ENCODE measurements at places on chromosomes 5 and 9.

DNA sequence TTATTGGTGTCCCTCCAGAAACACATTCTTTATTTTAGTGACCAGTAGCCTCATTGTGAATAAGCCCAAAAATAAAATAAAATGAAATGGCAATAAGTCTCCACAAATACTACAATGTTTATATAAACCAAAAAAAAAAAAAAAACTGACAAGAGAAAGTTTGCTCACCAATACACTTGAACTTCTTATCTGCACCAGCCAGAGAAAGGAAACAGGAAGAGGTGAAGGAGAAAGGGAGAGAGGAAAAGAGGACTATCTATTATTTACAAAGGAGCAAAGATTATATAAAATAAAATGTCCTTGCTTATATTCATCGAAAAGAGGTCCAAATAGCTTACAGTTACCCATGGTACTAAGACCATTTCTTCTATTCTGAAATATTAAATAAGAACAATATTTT is 176.4 kb upstream of the CCNG1 start:
- no peak for DNase-seq

GRCh38 chr5:146344155-146345118 is 5.8 kb downstream of the POU4F3 start:
- DNase-seq, result peak; percentile 36

- no peak for DNase-seq
Observed at GRCh38 chr5:39200081-39200480, 19.3 kb downstream of the FYB1 start.

DNA sequence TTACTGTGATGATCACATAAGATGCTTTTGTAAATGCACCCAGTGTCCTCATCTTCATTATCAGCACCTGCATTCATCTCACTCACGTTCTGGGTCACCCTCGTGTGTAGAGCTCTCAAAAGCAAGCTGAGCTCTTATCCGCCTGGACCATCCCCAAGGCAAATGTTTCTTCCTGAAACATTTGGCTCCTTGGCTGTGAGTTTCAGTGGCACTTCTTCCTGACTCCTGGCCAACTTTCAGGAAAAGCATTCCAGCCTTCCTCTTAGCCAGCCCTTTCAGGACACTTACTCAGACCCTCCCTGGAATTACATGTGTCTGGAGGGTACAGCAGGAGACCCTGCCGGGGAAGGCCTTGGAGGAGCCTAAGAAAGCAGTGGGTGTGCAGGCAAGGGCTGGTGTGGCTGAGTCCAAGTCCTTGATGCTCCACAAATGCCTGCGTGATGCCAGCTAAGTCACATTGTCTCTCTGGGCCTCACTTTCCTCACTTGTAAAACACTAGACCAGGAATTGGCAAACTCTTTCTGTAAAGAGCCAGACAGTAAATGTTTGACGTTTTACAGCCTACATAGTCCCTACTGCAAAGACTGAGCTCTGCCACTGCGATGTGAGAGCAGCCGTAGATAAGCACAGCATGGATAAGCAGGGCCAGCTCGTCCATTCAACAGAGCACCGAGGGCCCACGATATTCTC is 72.1 kb downstream of the PDE6A start:
- no peak for DNase-seq

GRCh38 chr5:42756606-42757601 is at the start of gene CCDC152:
Gene CCDC152, plus strand, starts transcription at chr5:42756818. Its CDS starts 2,304 bp downstream, at chr5:42759122.
- DNase-seq, result peak; percentile 71

DNA sequence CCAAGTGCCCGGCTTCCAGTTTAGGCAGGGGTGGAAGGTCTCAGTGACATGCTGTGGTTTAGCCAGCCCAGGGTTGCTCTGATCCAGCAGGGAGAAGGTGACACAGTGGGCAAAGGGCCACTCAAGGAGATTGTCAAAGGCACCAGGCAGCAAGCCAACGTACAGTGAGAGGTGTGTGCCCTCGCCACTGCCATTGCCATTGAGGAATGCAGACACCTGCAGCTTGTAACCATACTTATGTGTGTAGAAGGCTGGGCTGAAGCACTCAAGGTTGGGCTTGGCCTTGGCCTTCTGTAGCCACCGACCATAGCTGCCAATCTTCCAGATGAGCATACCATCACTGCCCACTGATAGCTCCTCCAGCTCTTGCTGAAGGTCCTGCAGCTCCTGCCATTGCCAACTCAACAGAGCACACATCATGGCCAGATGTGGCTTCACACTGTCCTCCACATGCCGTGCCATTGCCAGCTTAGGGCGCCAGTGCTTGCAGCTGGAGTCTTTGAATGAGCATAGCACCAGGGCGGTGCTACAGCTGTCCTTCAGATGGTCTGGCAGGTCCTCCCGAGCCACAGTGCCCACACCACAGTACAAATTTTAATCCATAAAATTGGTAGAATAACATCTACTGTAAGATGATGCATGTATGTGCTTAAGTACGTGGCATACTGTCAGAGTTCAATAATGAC is 59.7 kb upstream of the HMHB1 start:
- no peak for DNase-seq

DNA sequence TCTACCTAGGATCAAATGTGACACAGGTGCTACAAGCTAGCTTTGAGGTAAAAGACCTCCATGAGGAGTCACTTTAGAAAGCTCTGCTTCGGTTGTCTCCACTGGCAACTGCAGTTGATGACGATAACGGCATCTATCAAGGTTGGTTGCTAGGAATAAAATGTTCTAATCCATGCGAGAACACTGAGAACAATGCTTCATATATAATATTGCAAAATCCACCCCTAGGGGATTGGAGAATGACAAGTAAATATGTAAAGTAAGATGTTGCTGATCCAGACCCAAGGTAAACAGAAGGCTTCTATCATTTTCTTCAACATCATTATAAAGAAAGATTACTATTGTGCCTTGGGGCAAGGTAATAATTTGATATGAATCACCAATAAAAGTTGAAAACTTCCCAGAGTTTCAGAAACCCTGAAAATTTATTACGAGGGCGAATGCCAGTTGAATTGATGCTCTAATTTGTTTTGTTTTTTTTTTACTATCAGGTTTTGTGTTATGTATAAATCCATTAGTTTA is 1003.4 kb downstream of the CDH18 start:
- no peak for DNase-seq

GRCh38 chr9:97506306-97506705 is 4.8 kb downstream of the TMOD1 start:
- no peak for DNase-seq

DNA sequence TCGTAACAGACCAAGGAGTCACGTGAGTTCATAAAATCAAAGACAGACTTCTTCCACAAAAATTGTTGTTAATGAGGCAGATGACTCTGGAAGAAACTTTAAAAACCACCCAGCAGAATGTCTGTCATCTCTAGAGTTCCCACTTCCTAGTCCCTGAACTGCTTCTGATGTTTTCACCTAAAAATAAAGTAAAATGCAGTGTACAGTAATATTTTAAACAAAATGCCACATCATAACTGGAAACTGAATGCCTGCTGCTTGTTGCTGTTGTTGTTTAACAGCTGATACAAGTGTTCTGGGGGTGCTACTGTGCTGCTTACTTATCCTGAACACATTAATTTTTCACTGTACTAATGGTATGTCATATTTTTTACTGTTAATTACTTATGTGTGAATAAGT is 577.2 kb downstream of the MTRR start:
- DNase-seq, result no peak

GRCh38 chr9:34377404-34377746 is 677 bp upstream of the MYORG start:
- no peak for DNase-seq

DNA sequence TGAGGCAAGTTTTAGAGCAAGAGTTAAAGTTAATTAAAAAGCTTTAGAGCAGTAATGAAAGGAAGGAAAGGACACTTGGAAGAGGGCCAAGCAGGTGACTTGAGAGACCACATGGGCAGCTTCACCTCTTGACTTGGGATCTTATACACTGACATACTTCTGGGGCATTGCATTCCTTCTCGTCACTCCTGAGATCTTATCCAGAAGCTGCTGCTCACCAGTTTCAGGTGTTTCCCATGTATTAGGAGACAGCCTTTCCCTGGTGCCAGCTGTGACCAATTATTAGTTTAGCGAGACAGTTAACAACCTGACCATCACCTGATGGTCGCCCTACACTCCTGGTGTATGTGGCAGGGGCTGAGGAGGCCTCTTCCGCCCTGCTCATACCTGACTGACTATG is 382.1 kb downstream of the KDM4C start:
- no peak for DNase-seq

- DNase-seq, result no peak
Observed at GRCh38 chr5:18754201-18754600, 1119.9 kb downstream of the TAF11L14 start.

DNA sequence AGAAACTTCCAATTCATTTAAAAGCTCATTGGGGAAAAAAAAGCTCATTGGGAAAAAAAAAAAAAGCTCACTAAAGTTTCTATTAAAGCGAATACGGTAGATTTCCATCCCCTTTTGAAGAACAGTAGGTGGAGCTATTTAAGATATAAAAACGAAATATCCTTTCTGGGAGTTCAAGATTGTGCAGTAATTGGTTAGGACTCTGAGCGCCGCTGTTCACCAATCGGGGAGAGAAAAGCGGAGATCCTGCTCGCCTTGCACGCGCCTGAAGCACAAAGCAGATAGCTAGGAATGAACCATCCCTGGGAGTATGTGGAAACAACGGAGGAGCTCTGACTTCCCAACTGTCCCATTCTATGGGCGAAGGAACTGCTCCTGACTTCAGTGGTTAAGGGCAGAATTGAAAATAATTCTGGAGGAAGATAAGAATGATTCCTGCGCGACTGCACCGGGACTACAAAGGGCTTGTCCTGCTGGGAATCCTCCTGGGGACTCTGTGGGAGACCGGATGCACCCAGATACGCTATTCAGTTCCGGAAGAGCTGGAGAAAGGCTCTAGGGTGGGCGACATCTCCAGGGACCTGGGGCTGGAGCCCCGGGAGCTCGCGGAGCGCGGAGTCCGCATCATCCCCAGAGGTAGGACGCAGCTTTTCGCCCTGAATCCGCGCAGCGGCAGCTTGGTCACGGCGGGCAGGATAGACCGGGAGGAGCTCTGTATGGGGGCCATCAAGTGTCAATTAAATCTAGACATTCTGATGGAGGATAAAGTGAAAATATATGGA is at the start of gene PCDHGA12:
Gene PCDHGA12 (plus strand): TSS at position 176 of the 782 bp plus-strand sequence. CDS start 253 bp downstream, at position 429.
- peak; percentile 65 for DNase-seq

DNA sequence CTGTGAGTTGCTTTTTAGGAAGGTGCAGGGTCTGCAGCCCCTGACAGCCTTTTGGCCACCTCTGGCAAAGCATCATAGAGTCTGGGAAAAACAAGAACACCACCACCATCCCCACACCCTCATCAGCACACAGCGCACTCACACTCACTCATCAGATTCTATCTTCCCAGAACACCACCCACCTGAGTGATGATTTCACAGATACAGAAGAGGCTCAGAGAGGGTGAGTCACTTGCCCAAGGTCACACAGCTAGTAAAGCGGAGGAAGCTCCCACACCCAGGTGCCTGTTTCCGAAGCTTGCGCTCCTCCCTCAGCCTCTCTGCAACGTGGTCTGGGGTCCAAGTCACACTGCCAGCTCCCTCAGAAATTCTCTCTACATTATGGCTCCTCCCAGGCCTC is 41.8 kb upstream of the HRH2 start:
- DNase-seq, result no peak

DNA sequence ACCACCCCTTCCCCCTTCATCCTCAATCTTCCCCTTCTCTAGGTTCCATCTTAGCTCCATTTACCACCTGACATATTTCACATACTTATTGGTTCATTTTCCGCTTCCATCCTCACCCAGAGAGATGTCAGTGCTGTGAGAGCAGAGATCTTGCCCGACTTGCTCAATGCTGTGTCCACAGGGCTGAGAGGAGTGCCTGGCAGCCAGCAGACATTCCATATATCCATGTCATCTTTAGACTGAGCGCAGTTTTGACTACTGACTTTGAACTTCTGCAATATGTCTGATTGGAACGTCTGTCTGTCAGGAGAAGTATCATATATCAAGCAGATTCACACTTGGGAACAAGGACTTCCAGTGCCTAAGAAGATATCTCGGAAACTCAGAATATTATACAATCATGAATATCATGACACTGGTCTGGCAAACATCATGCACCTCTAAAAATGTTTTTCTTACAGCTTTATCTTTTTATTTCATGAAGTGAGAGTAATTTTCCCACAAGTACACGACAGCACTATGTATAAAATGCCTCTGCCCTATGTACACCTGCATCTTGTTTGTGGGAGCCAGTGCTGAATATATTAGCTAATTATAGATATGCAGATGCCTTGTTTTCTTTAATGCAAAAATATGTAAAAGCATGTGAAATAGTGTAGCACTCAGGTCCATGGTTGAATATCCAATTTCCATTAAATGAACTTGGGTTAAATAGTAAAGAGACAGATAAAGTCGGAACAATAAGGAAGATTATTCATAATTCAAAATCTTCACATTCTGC is 454.0 kb upstream of the DAP start:
- no peak for DNase-seq

GRCh38 chr9:105144841-105145240 is 99.6 kb upstream of the SLC44A1 start:
- no peak for DNase-seq

DNA sequence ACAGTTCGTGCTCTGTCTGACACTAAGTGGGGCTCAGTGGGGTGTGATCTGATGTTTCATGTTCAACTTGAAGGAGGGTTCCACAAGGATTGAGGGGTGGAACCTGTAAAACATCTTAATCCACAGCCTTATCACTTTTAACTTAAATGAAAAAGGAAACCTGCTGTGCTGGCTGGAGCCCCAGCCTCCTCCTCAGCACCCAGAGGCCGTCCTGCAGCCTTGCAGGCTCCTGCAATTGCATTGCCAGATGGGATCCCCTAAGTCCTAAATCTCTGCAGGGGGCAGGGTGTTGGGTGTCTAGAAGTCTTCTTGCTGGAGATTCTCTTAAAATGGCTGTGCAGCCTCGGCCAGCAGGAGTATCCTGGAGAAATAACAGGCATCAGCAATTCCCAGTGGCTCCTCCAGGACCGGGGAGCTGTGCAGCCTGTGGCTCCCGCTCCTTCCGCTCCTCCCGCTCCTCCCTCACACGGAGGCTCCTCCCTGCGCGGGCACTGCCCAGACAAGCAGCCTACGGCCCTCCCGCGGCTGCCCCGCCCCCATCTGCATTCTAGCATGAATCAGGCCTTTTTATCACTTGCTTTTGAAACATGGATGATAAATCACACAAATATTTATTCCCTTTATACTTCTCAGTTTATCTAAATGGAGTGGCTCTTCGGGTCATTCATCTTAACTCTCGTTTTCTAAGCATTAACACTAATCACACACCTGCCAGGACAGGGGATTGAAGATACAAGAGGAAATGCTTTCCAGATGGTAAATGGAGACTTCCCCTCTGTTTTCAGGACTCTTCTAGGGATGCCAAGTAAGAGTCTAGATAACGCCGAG is 131.0 kb downstream of the ADAMTS16 start:
- peak; percentile 88 for DNase-seq
